ENCODE measurements at places on chromosomes 3 and 15.

DNA sequence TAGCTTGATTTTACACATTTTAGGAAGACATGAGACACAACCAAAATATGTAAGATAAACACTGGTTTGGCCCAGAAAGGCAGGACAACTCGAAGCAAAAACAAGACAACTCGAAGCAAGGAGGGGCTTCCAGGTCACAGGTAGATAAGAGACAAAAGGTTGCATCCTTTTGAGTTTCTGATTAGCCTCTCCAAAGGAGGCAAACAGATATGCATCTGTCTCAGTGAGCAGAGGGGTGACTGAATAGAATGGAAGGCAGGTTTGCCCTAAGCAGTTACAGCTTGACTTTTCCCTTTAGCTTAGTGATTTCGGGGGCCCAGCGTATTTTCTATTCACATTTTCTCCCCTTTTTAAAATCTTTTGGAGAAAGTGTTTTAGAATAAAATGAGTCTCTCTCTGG is 74.7 kb downstream of the GLDN start:
- H3K36me3 ChIP-seq: no peaks in the 10 kb centered on the region
- peaks cover 2% of the 10 kb centered on the region for H3K4me1 ChIP-seq
- no peaks in the 10 kb centered on the region for H3K27me3 ChIP-seq
- DNase-seq: peak; percentile 75
- no peak overlapping the region for H3K4me3 ChIP-seq
- H3K27ac ChIP-seq: no peak overlapping the region

DNA sequence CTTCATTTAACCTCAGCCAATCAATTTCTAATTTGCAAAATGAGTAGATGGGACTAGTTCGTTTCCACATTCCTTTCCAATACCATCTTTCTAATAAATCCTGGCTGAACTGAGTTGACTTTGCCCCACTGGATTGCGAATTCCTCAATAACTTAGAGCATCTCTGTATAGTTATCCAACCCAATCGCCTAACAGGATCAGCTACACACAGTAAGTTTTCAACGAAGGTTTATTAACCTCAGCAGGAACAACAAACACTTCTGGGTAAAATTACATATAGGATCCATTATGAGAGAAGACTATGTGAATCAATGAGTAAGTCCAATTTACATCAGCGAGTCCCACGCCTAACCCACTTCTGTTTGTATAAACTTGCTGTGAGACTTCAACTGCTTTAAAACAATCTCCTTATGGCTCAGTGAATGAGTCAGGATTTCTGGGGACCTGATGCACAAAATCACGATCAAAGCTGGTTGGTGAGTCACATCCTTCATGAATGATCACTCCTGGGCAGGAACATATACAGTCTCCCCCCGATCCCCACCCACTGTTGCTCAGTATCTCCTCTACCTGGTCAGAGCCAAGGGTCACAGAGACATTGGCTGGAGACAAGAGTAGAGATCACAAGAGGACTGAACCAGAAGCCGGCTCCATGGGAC is 142.8 kb downstream of the EDEM1 start:
- no peak overlapping the region for H3K4me3 ChIP-seq
- no peak for DNase-seq
- no peaks in the 10 kb centered on the region for H3K27me3 ChIP-seq
- H3K27ac ChIP-seq: no peak overlapping the region
- no peaks in the 10 kb centered on the region for H3K36me3 ChIP-seq
- H3K4me1 ChIP-seq: no peaks in the 10 kb centered on the region

DNA sequence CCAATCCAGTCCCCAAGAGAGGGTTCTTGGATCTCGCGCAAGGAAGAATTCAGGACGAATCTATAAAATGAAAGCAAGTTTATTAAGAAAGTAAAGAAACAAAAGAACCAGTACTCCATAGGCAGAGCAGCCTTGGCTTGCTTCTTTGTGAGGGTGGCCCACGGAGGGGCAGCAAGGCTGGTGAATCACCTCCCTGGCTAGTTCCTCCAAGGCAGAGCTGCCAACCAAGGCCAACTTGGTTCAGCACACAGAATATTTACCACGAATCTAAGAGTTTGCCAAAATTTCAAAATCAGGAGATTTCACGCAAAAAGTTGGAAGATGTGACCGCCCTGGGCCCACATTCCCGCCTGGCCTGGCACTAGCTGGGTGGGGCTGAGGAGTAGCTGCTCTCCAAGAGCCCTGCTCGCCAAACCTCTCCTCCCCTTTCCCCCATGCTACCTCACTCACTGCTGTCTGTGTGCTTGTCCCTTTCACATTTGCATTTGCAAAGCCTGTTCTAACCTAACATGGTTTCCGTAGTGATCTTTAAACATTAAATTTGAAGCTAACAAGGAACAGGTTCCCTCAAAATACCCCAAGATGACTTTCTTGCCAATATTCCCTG is 26.2 kb upstream of the DCUN1D1 start:
- no peaks in the 10 kb centered on the region for H3K36me3 ChIP-seq
- DNase-seq: no peak
- no peak overlapping the region for H3K27ac ChIP-seq
- no peak overlapping the region for H3K4me3 ChIP-seq
- H3K4me1 ChIP-seq: no peaks in the 10 kb centered on the region

GRCh38 chr3:166499636-166500035 is 662.4 kb upstream of the BCHE start:
- no peaks in the 10 kb centered on the region for H3K27me3 ChIP-seq
- DNase-seq: no peak
- no peak overlapping the region for H3K4me3 ChIP-seq
- H3K27ac ChIP-seq: no peak overlapping the region
- H3K4me1 ChIP-seq: no peaks in the 10 kb centered on the region

DNA sequence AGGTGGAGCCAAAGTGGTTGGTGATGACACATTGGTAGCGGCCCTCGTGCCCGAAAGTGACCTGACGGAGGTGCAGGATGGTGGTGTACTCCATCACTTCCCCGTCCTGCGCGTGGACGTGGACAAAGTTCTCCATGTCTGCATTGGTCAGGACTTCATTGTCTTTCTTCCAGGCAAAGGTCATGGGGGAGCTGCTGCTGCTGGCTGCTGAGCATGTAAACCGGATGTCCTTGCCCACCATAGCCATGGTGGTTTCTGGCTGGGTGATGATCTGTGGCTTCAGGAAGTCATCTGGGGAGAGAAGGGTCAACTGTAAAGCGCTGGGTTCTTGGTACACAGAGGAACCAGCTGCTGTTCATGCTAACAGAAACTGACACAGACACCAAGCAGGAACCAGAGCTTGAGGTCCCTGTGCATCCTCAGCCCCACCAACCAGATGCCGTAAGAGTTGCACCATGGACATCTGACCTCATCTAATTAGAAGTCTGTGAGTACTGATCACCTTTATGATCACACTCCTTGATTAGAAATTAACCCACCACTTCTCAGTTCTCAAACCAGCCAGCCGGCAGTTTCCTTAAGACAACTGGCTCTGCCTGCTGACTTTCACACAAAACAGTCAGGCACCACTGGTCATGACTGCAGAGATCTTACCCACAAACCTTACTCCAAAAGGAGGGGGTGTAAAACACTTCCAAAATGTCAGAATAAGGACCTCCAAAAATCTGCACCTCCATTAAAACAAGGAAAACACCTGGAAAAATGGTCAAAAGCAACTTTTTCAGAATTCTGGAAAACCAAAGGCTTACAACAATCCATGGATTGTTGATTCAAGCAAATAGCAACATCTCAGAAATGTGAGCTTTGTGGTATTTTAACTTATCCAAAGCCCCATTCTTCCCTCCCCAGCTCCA is 114.6 kb downstream of the LRIG1 start:
- DNase-seq: no peak
- no peak overlapping the region for H3K27ac ChIP-seq
- H3K4me1 ChIP-seq: no peaks in the 10 kb centered on the region
- no peak overlapping the region for H3K4me3 ChIP-seq
- H3K36me3 ChIP-seq: peaks cover 11% of the 10 kb centered on the region

DNA sequence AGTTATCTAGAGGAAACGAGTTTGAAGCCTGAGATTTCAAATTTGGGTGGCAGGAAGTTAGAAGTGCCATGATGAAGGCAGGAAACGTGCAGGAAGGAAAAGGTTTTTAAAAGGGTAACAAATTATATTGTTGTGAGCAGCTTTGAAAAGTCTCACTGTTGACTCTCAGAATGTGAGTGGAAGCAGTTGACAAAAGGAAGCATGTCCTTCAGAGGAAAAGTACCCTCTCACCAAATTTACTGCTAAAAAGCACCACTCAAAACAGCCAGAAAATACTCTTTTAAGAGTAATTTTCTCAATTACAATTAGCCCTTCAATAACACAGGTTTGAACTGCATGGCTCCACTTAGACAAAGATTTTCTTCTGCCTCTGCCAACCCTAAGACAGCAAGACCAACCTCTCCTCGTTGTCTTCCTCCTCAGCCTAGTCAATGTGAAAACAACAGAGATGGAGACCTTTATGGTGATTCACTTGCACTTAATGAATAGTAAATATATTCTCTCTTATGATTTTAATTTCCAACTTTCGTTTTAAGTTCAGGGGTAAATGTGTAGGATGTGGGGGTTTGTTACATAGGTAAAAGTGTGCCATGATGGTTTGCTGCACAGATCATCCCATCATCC is 117.1 kb upstream of the LIPC start:
- no peaks in the 10 kb centered on the region for H3K27me3 ChIP-seq
- no peak overlapping the region for H3K4me3 ChIP-seq
- no peaks in the 10 kb centered on the region for H3K4me1 ChIP-seq
- DNase-seq: no peak
- no peak overlapping the region for H3K27ac ChIP-seq

- DNase-seq: peak; percentile 3
- no peak overlapping the region for H3K27ac ChIP-seq
- no peaks in the 10 kb centered on the region for H3K27me3 ChIP-seq
- no peaks in the 10 kb centered on the region for H3K36me3 ChIP-seq
- no peaks in the 10 kb centered on the region for H3K4me1 ChIP-seq
Measured at GRCh38 chr3:77147836-77148578, 108.1 kb downstream of the ROBO2 start.

GRCh38 chr3:89113893-89114840 is 6.7 kb downstream of the EPHA3 start:
- H3K4me1 ChIP-seq: no peaks in the 10 kb centered on the region
- H3K27ac ChIP-seq: no peak overlapping the region
- peak overlapping the region; percentile 29 for H3K4me3 ChIP-seq
- H3K27me3 ChIP-seq: no peaks in the 10 kb centered on the region

GRCh38 chr15:68775671-68776476 is 44.8 kb downstream of the ANP32A start:
- H3K4me3 ChIP-seq: no peak overlapping the region
- H3K27ac ChIP-seq: no peak overlapping the region
- H3K4me1 ChIP-seq: no peaks in the 10 kb centered on the region
- DNase-seq: no peak

- H3K36me3 ChIP-seq: no peaks in the 10 kb centered on the region
- H3K27ac ChIP-seq: no peak overlapping the region
- DNase-seq: peak; percentile 6
- no peaks in the 10 kb centered on the region for H3K27me3 ChIP-seq
Measured at GRCh38 chr3:71694358-71694999, 30.7 kb downstream of the EIF4E3 start.

- no peak overlapping the region for H3K4me3 ChIP-seq
- no peaks in the 10 kb centered on the region for H3K4me1 ChIP-seq
- DNase-seq: no peak
- H3K27me3 ChIP-seq: no peaks in the 10 kb centered on the region
Measured at GRCh38 chr3:100880845-100881244, 112.4 kb downstream of the ABI3BP start.

DNA sequence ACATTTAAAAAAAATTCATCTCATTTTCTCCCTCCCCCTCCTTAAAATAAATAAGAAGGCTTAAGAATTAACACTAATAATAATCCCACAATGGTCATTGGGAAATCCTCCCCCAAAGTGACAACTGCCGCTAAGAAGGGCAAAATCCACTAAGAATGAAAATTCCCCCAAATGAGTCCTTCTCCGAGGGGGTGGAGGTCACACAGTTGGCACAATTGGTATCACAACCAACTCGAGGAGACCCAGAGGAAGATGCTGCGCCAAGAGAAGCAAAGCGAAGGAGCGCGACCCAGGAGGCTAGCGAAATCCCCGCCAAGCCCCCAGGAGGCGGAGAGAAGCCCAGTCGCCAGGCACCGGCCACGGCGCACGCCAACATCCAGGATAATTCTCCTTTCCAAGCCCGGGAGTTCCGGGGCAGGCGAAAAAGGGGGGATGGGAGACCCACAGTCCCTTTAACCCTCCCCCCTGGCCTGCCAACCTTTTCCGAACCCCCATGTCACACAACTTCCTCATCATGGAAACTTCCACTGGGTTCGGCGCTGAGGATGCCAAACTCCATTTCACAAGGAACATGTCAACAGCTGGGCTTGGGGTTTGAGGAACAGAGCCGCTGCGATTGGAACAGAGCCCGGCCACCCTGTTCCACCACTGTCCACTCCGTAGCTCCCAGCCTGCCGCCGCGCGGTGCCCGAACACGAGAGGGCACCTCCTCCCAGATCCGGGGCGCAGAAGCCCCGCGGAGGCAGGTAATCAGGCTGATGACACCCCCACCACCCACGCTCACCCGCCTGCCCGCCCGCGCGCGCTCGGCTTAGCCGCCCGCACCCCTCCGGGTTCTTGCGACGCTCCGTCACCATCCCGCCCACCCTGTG is 668 bp downstream of the THRB start:
- peak overlapping the region; percentile 42 for H3K4me3 ChIP-seq
- peak; percentile 60 for DNase-seq
- H3K36me3 ChIP-seq: no peaks in the 10 kb centered on the region
- no peak overlapping the region for H3K27ac ChIP-seq
- peaks cover 2% of the 10 kb centered on the region for H3K4me1 ChIP-seq

DNA sequence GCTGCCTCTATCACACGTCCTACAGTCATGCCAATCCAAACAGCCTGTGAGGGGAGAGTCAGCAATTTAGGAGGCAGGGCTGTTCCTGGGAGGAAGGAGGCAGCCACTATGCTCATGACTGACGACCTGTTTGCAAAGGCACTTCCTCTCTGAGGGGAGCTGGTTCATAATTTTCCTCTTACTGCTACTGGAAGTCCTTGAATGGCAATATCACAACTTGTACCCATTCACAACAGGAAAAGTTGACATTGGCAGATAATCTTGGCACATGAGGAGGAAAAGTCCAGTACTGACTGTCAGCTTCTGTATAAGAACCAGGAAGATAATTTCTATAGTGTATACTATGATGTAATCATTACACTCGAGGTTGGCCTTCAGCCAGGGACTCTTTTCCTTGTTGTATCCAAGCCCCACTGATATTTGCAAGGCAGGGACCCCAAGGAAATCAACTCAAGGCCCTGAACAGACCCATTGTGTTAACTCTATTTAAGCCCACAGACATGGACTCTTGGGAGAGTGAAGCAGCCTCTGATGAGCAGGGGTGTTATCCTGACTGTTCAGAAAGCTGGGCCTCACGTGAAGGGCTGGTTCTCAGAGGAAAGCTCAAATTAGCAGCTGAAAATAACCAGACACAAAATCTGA is 267.3 kb upstream of the ADAMTS9 start:
- no peak overlapping the region for H3K27ac ChIP-seq
- H3K4me1 ChIP-seq: no peaks in the 10 kb centered on the region
- DNase-seq: no peak
- H3K27me3 ChIP-seq: no peaks in the 10 kb centered on the region

- H3K4me1 ChIP-seq: no peaks in the 10 kb centered on the region
- no peak overlapping the region for H3K4me3 ChIP-seq
- H3K36me3 ChIP-seq: no peaks in the 10 kb centered on the region
- no peak overlapping the region for H3K27ac ChIP-seq
- DNase-seq: no peak
- H3K27me3 ChIP-seq: no peaks in the 10 kb centered on the region
Measured at GRCh38 chr3:114538211-114538610, 244.4 kb downstream of the TIGIT start.
